ENCODE measurements at places on chromosomes 4 and X.

- peak; percentile 51 for DNase-seq
Observed at GRCh38 chrX:15790769-15791290, 546 bp downstream of the ZRSR2 start.

DNA sequence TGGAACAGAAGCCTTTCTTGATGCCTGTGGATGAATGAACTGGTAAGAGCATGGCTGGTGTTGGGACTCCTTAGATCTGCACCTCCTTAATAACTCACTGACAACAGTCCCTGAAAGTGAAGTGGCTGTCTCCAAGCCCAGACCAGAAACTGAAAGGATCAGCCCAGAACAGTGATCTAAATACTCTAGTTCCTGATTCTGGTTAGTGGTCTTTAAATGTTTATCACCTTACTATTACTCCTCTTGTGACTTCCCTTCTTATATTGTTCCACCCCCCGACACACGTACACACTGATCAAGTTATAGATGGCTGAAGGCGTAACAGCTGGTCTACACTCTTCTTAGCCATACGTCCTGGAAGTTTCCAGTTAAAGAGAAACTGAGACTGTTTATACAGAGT, 33.8 kb upstream of the ARMCX2 start:
- DNase-seq: no peak

DNA sequence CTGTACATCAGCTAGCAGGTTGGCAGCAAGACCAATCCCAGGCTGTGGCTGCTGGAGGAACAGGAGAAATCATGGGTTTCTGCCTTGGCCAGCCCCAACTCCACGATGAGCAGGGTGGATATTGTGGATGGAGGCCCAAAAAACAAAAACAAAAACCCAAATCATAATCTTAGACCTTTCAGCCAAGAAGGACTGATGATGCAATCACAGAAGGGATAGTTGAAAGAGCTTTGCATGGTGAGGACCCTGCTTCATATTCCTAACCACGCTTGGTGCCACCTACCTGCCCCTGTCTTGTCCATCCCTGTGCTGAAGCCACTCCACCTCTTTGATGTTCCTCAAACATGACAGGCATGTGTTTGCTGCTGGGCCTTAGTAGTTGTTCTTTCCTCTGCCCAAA, 68.8 kb upstream of the CT45A1 start:
- no peak for DNase-seq

- peak; percentile 83 for DNase-seq
Observed at GRCh38 chr4:40630335-40631021, 814 bp upstream of the RBM47 start.

GRCh38 chr4:149277705-149278104, 537.9 kb downstream of the IQCM start:
- DNase-seq: no peak

DNA sequence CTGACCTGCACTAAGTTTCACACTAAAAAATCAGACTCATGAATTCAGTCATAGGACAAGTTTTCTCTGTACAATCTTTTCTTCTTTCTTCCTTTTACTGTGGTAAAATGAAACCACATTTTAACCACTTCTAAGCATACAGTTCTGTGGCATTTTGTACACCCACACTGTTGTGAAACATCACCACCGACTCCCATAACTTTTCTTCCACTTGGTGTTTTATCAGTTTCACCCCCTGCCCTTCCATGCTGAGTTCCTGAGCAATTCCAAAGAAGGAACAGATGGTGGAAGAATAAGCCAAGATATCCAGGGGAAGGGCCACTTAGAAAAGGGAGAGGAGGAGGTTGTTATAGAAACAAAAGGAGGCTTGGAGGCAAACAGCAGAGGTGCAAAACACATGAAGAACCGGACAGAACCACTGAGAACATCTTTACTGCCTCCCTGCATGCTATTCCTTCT, 22.6 kb downstream of the SLC25A4 start:
- peak; percentile 14 for DNase-seq

- DNase-seq: no peak
Observed at GRCh38 chrX:50106051-50106675, 94.6 kb downstream of the AKAP4 start.

Data from inflammatory macrophage treated with lipopolysaccharide for 1 hour (primary cell).